ENCODE measurements at places on chromosomes 3 and 15.

GRCh38 chr15:85598219-85598618 lies 196.5 kb downstream of the KLHL25 start:
- DNase-seq, result no peak

- no peak for DNase-seq
Observed at GRCh38 chr15:65835447-65835846, 33.8 kb upstream of the RAB11A start.

GRCh38 chr3:32045091-32045915 lies 61.1 kb upstream of the GPD1L start:
- DNase-seq, result peak; percentile 45

GRCh38 chr15:68375716-68376220 lies 56.2 kb downstream of the ITGA11 start:
- no peak for DNase-seq

DNA sequence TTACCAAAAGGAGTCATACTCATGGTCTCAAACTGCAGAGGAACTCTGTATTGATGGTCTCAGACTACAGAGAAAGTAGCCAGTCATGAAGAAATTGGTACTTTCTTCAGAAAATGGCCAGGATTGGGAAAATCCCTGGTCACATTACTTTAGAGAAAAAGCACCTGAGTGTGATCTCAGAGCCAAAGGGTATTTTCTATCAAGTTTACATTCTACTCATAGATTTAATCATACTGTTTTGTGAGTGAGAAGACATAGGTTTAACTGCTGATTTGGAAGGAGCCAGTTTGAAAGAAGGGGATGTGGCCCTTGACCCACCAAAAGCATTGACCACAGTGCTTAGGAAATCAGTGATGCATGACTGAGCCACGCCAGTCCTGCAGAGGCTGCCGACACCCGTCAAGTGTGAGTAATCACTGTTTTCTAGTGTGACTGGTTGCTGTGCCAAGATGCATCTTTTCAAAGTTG lies 203.6 kb downstream of the AKAP13 start:
- DNase-seq, result no peak

GRCh38 chr3:46857485-46858341 lies 5.5 kb downstream of the MYL3 start:
- no peak for DNase-seq

GRCh38 chr3:117217355-117217754 lies 507.8 kb downstream of the TUSC7 start:
- no peak for DNase-seq

DNA sequence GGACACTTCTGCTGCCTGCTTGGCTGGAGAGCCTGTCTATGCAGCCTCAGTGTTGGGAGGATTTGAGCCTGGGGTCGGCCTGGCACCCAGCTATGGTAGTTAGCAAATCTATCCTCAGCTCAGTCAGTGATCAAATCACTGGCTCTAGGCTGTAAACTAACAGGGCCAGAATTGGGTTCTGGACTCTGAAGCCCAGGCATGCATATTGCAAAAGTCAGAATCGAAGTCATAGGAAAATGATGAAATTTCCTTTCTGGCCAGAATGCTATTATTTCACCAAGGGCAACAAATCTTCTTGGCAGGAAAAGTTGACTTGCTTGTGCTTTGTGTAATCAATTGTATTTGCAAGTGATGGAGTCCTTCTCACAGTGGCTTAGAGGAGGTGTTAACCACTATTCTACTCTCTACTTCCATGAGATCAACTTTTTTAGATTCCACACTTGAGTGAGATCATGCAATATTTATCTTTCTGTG lies 482.6 kb upstream of the TPRG1 start:
- no peak for DNase-seq

GRCh38 chr3:64295594-64295993 lies 70.3 kb upstream of the PRICKLE2 start:
- DNase-seq, result no peak

DNA sequence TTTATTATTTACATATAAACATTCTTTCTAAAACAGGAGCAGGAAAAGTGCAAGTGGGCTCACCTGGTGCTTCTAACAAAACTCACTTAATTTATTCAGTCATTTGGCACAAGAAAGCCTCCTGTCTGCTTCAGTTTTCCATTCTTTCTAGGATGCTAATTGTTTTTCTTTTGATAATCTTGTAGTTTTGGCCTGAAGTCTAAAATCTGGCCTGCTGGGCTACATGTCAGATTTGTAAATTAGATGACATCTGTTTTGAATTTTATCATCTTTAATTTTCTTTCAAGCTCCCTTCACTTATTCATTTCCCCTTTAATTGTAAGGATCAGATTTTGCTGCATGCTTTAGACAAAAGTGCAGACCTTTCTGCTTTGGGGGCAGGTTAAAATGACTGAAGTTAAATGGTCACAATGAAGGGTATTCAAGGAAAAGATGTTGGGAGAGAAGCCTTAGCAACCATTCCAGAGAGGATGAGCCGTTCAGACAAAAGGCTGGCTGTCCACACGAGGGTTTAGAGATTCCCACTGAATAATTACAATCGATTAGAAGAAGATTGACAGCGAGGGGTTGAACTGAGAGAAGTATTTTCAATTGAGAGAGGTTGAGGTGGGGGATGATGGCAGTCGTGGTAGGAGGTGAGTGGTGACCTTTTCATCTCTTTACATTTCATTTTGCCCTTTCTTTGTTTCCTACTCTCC lies 59.9 kb upstream of the PTX3 start:
- DNase-seq, result no peak

- peak; percentile 36 for DNase-seq
Observed at GRCh38 chr3:142844339-142844977, 44.4 kb downstream of the PCOLCE2 start.

DNA sequence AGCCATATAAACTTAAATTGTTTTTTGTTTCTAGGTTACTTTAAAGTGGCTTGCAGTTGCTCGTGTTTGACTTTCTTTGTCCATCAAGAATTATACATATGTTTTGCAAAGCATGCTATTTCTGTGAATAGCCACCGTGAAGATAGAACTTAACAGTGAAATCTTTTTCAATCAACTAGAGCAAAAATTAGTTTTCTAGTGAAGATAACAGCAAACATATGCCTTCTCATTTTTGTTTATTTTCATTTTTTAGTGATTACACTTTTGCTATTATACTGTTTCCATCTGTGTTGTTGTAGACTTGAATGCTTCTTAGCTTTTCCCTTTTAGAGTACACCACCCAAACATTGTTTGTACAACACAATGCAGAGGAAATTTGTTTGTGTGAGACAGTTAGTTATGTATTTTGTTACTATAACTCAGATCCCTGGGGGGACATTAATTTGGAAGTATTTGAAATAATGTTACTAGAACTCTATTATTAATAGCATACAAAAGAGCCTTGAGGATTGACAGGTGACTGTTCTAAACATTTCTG lies 62.8 kb downstream of the CRYBG3 start:
- no peak for DNase-seq

DNA sequence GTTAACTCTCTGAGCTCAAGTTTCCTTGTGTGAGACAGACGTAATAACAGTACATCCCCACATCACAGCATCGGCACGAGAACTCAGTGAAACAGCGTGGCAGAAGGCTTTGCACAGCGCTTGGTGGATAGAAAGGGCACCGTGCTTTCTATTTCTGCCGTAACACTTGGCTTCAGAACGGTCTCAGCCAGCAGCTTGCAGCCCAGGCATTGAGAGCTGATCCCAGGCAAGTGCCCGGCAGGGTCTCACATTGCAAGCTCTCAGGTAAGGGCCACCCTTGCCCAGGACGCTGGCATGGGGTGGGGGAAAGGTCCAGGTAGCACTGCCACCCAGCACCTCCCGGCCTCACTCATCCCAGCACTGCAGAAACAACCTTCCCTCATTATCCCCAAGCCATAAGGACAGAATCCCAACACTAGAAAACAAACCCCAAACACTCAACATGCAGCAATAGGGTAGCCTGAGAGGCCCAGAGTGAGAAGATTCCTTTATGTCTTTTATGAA lies 70.5 kb upstream of the ITGA11 start:
- DNase-seq, result no peak

GRCh38 chr3:64332459-64333350 lies 107.4 kb upstream of the PRICKLE2 start:
- no peak for DNase-seq

GRCh38 chr15:52006702-52007340 lies 12.2 kb upstream of the MAPK6 start:
- no peak for DNase-seq

- peak; percentile 55 for DNase-seq
Observed at GRCh38 chr3:134378384-134378783, 4.1 kb upstream of the AMOTL2 start.

DNA sequence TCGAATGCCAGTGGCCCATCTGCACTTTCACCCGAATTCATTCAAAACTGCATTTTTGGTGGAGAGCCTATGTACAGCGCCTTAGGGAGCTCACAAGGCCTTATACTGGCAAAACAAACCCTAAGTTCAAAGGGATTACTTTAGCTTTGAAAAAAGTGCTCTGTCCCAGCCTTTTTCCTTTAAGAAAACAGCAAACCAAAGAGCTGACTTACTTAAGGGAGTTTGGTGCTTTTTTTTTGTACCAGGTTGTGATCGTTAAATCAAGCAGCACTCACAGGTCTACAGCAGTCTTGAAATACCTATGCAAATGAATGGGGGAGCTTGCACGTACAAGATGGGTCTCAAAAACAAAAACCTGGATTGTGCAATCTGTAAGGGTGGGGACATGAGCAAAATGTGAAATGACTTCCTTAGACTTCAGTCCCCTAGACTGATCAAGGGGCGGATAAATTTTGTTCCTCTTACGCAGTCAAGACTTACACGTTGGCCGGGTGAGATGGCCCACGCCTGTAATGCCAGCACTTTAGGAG lies 11.6 kb upstream of the PIK3CB start:
- peak; percentile 50 for DNase-seq

DNA sequence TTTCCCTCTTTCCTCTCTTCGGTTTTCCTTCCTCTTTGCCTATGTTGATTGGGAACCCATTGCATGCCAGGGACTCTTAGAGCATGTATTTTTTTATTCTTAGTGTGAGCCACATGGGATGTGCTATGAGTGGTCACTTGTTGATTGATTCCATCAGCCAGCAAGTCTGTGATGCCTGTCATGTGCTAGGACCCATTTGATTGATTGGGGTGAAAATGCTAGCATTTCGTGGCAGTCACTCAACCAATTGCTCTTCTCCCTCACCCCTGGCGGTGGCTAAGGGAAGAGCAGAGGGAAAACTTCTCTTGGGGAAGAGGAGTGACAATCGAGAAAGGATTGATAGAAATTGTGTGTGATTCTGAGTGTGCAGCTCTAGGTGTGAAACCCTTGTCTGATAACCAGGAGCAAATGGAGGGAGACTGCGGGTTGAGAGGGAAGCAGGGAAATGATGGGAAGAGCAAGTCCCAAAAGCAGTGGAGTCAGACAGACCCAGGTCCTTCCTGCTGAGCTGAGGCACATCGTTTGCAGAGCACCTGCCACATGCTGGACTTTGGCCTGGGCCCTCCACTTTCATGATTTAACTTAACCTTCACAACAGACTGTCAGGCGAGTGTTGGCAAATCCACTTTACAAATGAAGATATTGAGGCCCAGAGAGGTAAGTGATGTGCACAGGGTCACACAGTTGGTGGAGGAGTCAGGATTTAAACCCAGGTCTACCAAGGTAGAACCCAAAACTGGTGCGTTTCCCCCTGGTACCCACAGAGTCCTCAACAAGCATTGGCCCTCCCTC lies 40.0 kb downstream of the SLC6A11 start:
- no peak for DNase-seq

DNA sequence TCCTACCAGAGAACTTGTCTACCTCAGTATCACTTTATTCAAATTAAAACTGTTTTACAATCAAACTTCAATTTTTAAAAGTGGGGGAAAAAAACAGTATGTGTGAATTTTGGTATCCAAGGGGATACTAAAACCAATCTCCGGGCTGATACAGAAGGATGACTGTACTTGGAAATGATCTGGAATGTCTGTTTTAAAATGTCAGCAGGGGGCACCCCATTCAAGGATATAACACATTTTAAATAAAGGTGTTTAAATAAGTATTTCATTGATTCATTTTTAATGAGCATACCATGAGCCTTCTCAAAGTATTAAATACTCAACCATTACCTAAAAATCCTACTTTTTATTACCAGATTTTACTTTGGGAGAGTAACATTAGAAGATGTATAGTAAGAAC lies 67.9 kb downstream of the ULK4 start:
- DNase-seq, result peak; percentile 73

DNA sequence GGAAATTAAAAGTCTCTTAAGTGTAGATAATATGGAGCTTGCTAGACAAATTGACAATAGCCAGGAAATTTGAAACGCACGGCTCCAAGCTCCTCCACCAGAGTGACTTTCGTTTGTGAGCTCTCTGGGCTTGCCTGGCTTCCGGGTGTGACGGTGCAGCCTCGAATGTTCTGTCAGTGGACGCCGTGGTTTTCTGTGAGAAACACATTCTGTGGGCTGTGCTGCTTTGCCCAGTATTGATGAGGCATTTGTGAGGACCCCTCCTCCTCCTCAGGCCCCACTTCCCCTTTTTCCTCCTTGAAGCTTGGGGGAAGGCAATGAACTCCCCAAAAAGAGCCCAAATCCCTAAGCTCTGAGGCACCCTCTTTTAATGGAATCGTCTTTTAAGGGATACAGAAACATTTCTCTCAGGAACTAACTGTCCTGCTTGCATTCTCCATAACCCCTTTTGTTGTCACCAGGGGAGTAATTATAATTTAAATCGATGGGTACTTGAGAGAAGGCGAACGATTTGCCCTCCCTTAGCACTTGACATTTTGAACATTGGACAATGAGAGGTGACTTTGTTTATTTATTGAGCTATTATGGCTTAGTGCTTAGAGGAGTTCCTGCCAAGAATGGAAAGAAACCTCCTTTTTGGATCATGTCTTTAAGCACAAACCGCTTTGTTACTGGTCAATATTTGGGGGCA lies 40.8 kb downstream of the POLR2M start:
- no peak for DNase-seq

GRCh38 chr3:108225221-108225620 lies 3.0 kb upstream of the IFT57 start:
- DNase-seq, result no peak

DNA sequence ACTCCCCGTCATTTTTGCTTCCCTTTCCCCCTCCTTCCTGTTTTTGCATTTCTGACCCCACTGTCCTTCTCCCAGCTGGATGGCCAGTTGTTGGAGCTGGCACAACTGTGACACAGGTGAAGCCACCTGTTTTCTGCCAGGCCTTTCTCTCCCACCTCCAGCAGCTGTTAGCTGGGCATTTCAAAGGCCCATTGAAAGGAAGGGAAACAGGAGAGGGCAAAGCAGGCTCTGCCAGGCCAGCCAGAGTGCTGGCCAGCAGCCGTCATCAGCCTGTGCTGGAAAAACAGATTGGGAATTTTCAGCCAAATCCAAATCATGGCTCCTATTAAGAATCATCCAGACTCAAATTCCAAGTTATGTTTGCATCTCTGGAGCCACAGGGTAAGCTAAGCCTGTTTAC lies 155.2 kb upstream of the C2CD4B start:
- DNase-seq, result no peak

- DNase-seq, result no peak
Observed at GRCh38 chr15:61946778-61947177, 113.5 kb downstream of the VPS13C start.
